Colonic mucosa (tissue), 4 donors: ENCODE measurements at places on chromosomes 4 and X. TPM values are rescaled to one million over a fixed set of nuclear protein-coding genes. Genes with fewer than 3 reads are reported as not detected.

DNA sequence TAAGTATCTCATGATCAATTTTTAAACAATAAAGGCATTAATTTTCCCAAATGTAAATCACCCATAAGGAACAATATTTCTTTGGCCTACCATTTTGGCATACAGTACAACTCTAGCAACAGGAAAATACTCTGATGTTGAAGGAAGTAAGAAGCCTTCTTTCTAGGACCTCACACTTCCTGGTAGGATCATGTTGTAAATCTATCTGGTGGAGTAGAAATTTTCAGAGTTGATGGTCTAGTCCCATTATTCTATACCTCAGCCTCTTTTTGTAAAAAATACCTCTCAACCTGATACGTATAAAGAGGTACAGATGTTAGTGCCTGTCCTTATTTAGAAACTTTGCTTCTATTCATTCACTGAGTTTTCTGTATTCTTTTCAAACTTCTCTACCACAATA lies 40.2 kb upstream of the GRID2 start:
- H3K4me1 ChIP-seq: no peaks in the 10 kb centered on the region
- no peak overlapping the region for H3K4me3 ChIP-seq
- no peak for DNase-seq
- H3K27me3 ChIP-seq: no peaks in the 10 kb centered on the region
- H3K36me3 ChIP-seq: no peaks in the 10 kb centered on the region
- no peak overlapping the region for H3K27ac ChIP-seq

- no peak for DNase-seq
- H3K27ac ChIP-seq: no peak overlapping the region
- H3K27me3 ChIP-seq: no peaks in the 10 kb centered on the region
- H3K4me3 ChIP-seq: no peak overlapping the region
- no peaks in the 10 kb centered on the region for H3K4me1 ChIP-seq
- no peaks in the 10 kb centered on the region for H3K36me3 ChIP-seq
Observed at GRCh38 chr4:68264875-68265565, 19.5 kb upstream of the TMPRSS11B start.

GRCh38 chrX:13691841-13692371 lies 3.0 kb downstream of the RAB9A start:
- H3K27me3 ChIP-seq: peaks cover 7% of the 10 kb centered on the region
- DNase-seq: no peak
- no peak overlapping the region for H3K4me3 ChIP-seq
- H3K4me1 ChIP-seq: no peaks in the 10 kb centered on the region
- no peak overlapping the region for H3K27ac ChIP-seq
- H3K36me3 ChIP-seq: no peaks in the 10 kb centered on the region

DNA sequence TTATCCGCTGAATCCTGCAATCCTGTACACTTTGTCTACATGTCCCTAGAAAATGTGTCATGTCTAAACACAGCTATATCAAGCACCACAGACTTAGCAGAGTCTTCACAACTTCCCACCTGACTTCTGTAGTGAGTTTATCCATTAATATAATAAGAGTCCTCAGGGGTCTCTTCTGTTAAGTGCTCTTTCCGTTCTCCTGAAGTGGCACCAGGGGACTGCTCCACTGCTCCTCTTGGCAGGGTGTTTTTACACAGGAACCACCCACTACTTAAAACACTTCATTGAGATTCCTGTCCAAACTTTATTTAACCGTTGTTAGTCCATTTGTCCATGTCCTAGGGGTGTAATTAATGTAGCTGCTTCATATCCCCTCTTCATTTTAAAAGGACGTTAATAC lies 1000.4 kb downstream of the STPG2 start:
- H3K27ac ChIP-seq: no peak overlapping the region
- H3K36me3 ChIP-seq: no peaks in the 10 kb centered on the region
- H3K27me3 ChIP-seq: no peaks in the 10 kb centered on the region
- H3K4me1 ChIP-seq: no peaks in the 10 kb centered on the region
- no peak for DNase-seq

- no peak overlapping the region for H3K4me3 ChIP-seq
- no peaks in the 10 kb centered on the region for H3K36me3 ChIP-seq
- H3K27ac ChIP-seq: no peak overlapping the region
- DNase-seq: no peak
- no peaks in the 10 kb centered on the region for H3K27me3 ChIP-seq
- H3K4me1 ChIP-seq: no peaks in the 10 kb centered on the region
Observed at GRCh38 chr4:68466751-68467150, 19.5 kb downstream of the TMPRSS11E start.

PAGE5 gene
- not detected for total RNA-seq

GRCh38 chrX:42131856-42132255 lies 208.5 kb upstream of the CASK start:
- no peak overlapping the region for H3K27ac ChIP-seq
- no peaks in the 10 kb centered on the region for H3K36me3 ChIP-seq
- H3K4me3 ChIP-seq: no peak overlapping the region
- DNase-seq: no peak
- no peaks in the 10 kb centered on the region for H3K4me1 ChIP-seq
